ENCODE measurements at places on chromosomes 2 and 18.

- DNase-seq: no peak
Measured at GRCh38 chr2:191184457-191184856, 33.7 kb upstream of the STAT4 start.

- DNase-seq: no peak
Measured at GRCh38 chr2:18610090-18610489, 20.7 kb upstream of the NT5C1B start.

GRCh38 chr18:48038636-48039035 is 108.2 kb upstream of the SMAD2 start:
- no peak for DNase-seq

DNA sequence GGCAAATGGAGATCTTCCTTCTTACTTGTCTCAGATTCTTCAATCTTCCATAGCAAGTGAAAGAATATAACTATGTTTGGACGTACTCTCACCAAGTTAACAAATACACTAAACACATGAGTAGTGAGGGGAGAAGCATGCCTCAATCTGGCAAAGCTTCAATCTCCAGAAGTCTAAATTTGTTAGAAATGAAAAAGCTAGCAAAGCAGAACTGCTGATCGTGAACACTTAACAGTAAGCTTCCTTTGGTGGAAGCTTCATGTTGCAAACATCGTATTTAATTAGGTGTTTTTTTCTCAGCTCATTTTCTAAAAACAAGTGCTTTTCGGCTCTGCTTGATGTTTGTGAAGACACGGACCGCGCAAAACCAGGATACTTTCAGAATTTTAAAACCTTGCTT is 12.7 kb upstream of the SCN1A start:
- DNase-seq: no peak

GRCh38 chr2:214401580-214401979 is 9.3 kb upstream of the VWC2L start:
- no peak for DNase-seq
